Eye (tissue), 1 donor: ENCODE measurements at places on chromosomes 4 and X.

DNA sequence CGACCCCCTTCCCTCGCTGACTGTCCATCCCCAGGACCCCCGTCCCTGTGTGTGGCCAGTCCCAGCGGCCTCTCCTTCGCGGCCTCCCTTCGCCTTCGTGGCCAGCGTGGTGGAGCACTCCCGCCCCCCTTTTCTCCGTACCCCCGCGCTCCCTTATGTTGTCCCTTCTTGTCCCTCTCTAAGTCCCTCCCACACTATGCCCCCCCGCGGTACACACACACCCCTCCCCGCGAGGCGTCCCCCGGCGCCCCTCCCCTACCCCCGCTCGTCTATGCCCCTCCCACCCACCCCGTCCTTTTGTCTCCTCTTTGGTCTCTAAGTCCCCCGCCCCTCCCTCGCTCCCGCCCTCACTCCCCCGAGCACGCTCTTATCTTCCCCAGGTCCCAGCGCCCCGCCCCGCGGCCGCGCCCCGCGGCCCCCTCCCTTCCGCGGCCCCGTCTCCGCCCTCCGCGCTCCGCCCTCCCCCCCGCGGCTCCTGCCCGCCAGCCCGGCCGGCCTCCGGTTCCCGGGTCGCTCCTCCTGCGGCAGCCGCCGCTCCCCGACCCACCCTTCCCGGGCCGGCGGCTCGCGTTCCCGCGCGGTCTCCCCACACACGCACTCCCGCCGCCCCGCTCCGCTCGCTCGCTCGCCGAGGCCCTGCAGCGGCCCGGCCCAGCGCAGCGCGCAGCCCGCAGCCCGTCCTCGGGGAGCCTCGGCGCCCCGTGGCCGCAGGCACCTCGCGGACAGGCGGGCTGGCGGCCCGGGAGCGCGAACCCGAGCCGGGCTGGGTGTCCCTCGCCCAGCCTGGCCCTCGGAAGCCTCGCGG is 26.3 kb downstream of the UTP14A start:
- peak; percentile 86 for DNase-seq

DNA sequence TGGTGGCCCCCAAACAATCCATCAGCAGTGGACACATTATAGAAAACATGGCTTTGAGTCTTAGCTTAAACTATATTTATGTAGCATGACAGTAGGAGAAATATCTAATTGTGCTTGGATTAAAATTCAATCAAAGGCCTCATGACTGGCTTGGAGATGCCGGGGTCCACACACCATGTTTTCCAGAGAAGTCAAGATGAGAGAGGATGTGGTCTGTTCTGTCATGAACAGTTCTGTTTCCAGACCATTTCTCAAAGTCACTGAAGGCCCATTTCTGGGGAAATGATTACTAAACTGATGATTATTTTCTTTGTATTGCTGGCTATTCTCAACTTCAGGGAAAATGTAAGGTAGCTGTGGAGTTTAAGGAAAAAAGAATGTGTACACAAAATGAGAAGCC is 76.3 kb downstream of the C4orf51 start:
- no peak for DNase-seq

DNA sequence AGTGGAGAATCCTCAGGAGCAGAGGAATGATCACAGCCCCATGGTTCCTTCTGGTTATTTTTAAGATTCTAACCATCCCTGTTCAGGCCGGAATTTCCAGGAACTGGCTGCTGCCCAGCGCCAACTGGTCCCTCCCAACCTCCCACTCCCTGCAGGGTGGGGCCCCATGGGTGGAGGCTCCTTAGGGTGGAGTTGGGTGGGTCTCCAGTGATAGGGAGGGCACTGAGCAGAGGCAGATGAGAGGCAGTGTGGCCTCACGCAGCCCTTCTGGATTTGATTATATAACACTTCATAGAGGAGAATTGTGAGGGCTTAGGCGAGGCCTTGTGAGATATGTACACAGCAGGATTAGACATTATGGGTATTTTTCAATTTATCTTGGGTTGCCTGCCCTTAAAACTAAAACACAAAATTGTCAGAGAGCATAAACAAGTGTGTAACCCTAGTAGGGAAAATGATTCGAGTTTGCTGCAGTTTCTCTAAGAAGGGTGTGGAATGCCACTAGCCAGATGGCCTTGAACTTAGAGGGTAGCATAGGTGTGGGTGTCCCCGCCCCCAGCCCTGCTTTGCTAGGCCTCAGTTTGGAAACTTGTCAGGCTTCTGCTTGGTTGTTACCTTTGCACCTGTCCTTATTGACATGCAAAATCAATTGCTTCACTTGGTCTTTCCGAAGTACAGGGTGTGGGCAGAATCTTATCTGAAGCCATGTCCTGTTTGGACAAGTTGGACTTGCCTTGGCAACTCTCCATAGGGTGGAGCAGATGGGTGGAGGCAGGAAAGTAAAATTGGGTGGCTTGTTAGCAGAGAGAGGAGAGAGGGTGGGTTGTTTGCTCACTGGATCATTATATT is 9.4 kb downstream of the KLF3 start:
- no peak for DNase-seq

GRCh38 chr4:33961761-33962160 is 2282.6 kb downstream of the ARAP2 start:
- no peak for DNase-seq

DNA sequence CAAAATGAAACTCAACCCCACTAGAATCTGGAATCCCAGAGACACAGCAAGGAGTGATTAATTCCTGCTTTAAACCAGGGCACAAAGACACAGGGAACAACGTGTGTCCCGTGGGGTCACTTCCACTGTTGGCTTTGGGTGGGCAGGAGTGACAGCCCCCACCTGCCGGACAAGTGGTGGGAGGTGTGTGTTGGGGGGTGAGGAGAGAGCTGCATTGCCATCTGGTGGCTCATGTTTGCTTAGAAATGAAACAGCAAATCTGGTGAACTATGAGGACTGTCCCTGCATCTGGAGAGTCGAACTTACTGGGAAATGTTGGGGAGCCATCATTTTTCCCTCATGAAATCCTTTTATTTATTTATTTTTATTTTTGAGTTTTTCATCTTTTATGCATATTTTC is 75.9 kb upstream of the AFAP1 start:
- DNase-seq = peak; percentile 45

DNA sequence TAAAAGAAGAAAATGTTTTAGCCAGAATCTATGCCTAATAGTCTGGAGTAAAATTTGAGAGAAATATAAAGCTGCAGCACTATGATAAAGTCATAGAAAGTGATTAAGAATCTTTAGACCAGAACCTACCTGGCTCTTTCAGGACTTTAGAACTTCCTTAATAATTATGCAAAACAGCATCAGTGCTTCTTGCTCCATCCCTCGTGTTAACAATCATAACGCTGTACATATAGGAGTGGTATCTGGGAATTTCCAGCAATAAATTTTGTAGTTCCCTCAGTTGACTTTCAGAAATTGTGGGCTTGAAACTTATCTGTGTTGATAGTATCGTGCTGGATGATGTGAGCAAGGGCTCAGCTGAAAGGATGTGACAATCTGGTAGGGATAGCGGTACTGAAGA is 102.1 kb upstream of the RASGEF1B start:
- no peak for DNase-seq

DNA sequence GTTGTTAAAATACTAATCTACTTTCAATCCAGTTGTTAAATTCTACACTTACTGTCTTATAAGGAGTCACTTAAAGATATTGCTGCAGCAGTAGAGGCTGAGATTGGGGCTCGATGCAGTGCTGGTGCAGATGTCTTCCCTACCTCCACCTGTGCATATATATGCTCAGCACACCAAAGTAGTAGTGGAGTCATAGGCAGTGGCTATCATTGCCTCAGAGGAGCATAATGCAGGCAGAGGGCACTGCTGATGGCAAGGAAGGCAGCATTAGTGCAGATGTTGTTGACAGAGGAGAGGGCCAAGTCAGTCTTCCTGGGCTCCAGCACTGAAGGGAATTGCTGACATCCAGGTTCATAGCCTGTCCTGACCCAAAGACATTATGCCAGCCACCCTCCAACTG is 35.1 kb downstream of the INPP4B start:
- no peak for DNase-seq

- no peak for DNase-seq
These were observed 57.2 kb downstream of the EGF start for GRCh38 chr4:109969919-109970318.

DNA sequence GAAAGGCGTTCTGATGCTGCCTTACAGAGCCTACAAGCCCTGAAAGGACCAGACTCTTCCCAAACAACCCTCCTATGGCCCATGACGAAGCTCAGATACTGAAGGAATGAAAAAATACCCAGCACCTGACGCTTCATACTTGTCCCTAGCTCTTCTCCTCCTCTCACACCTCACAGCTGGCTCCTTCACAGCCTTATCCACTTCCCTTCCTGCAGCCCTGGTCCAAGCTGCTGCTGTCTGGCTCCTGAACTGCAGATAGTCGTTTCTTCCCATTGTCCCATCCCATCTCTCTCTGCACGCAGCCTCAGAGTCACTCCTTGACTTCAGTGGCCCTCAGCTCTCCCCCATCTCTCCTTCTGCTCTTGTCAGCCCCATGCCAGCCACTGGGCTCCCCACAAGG is 56.6 kb downstream of the FAM193A start:
- no peak for DNase-seq
